ENCODE measurements at places on chromosomes 2 and 18. TPM values are rescaled to one million over a fixed set of nuclear protein-coding genes. Genes with fewer than 3 reads are reported as not detected.
A peak's percentile ranks its signal among the peaks of the same experiment; 100 is the strongest.

The DUSP2 gene
- total RNA-seq, result 57.5 TPM

The DLX1 gene
- not detected for total RNA-seq

GRCh38 chr2:72830273-72830672, 4.4 kb upstream of the EXOC6B start:
- H3K4me3 ChIP-seq, result no peak overlapping the region
- H3K36me3 ChIP-seq, result no peaks in the 10 kb centered on the region
- no peak for DNase-seq
- no peak overlapping the region for H3K27ac ChIP-seq

DNA sequence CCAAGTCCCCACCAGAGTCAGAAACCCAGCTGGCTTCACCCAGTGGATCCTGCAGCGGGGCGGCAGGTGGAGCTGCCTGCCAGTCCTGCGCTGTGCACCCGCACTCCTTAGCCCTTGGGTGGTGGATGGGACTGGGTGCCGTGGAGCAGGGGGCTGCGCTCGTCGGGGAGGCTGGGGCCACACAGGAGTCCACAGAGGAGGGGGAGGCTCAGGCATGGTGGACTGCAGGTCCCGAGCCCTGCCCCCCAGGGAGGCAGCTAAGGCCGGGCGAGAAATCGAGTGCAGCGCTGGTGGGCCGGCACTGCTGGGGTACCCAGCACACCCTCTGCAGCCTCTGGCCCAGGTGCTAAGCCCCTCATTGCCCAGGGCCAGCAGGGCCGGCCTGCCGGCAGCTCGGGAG, 144.6 kb upstream of the MGAT5 start:
- no peak overlapping the region for H3K27ac ChIP-seq
- H3K27me3 ChIP-seq, result no peaks in the 10 kb centered on the region
- no peaks in the 10 kb centered on the region for H3K36me3 ChIP-seq
- H3K4me1 ChIP-seq, result no peaks in the 10 kb centered on the region
- no peak overlapping the region for H3K4me3 ChIP-seq

The SERPINB11 gene
- not detected for total RNA-seq

DNA sequence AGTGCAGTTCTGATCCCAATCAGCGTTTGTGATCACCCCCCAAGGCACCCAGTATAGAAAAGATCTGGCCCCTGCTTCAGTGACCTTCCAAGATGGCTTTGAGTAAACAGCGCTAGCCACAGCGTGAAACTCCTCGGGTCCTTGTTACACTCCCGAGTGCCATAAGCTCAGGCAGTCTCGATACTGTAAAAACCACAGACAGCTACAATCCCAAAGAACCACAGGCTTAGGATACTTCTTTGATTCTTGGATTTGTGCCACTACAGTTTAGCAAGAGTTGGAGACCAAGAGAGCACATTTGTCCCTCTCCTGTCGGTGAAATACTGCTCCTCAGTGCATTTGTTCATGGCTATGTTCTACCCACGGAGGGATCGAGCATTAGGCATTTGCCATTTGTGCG, 352.5 kb upstream of the ZNF521 start:
- no peaks in the 10 kb centered on the region for H3K27me3 ChIP-seq
- no peak overlapping the region for H3K27ac ChIP-seq
- no peak overlapping the region for H3K4me3 ChIP-seq
- DNase-seq, result no peak
- H3K36me3 ChIP-seq, result no peaks in the 10 kb centered on the region
- no peaks in the 10 kb centered on the region for H3K4me1 ChIP-seq

The ECEL1 gene
- total RNA-seq, result 0.48 TPM

DNA sequence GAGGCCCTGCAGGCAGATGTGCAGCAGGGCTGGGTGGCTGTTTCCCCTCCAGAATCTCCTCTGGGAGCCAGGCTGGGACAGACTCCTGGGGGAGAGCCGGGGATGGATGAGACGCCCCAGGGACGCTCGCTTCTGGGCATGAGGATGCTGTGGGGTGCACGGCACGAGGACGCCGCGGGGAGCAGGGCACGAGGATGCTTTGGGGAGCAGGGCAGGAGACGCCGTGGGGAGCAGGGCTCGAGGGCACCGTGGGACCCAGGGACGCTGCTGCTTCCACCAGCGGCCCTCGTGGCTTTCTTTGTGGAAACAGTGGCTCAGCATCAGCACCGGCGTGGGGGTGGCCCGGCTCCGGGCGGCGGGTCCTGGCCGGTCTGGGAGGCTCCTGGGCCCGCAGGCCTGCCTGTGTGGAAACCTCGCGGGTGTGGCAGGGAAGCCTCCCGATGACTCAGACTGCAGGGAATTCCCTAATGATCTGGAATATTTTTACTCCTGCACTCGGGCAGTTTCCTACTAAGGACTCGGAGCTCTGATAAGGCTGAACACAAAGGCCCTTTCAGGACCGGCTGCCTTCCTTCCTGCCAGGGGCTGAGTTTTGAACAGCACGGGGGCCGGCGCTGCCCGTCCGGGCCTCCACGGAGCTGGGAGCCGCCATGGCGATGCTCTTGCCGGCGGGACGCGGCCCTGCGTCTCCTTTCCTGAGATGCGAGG, 62.6 kb downstream of the NFATC1 start:
- H3K27ac ChIP-seq, result peak overlapping the region; percentile 25
- H3K36me3 ChIP-seq, result no peaks in the 10 kb centered on the region
- no peaks in the 10 kb centered on the region for H3K27me3 ChIP-seq
- peaks cover 4% of the 10 kb centered on the region for H3K4me1 ChIP-seq

The TM4SF20 gene
- total RNA-seq, result not detected

The GCG gene
- not detected for total RNA-seq

DNA sequence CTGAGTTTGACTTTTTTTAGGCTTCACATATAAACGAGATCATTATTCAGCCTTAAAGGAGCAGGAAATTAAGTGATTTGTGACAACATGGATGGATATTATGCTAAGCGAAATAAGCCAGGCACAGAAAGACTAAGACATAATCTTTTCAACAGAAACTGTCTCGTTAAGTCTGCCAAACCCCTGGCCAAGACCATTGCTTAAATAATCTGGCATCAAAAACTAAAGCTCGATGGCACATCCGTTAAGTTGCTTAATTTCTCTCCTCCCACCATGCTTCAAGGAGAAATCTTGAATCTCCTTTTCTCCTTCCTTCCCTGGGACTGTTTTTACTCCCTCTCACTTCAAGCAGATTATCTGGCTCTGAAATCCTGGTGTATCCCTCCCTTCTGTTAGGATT, 140.3 kb downstream of the GALNT14 start:
- H3K4me3 ChIP-seq, result no peak overlapping the region
- H3K36me3 ChIP-seq, result no peaks in the 10 kb centered on the region
- H3K4me1 ChIP-seq, result no peaks in the 10 kb centered on the region
- no peak overlapping the region for H3K27ac ChIP-seq

- no peak overlapping the region for H3K27ac ChIP-seq
- H3K4me1 ChIP-seq, result no peaks in the 10 kb centered on the region
- no peaks in the 10 kb centered on the region for H3K36me3 ChIP-seq
- H3K27me3 ChIP-seq, result no peaks in the 10 kb centered on the region
These were observed 106.7 kb upstream of the PELI1 start for GRCh38 chr2:64250751-64251423.

- H3K4me1 ChIP-seq, result no peaks in the 10 kb centered on the region
- H3K27ac ChIP-seq, result no peak overlapping the region
- DNase-seq, result no peak
- H3K27me3 ChIP-seq, result no peaks in the 10 kb centered on the region
- no peak overlapping the region for H3K4me3 ChIP-seq
These were observed 46.2 kb upstream of the CAB39 start for GRCh38 chr2:230666446-230666845.

- H3K27ac ChIP-seq, result no peak overlapping the region
- H3K36me3 ChIP-seq, result no peaks in the 10 kb centered on the region
- no peaks in the 10 kb centered on the region for H3K27me3 ChIP-seq
- DNase-seq, result no peak
These were observed 1142.1 kb downstream of the CNTNAP5 start for GRCh38 chr2:125167152-125167551.

DNA sequence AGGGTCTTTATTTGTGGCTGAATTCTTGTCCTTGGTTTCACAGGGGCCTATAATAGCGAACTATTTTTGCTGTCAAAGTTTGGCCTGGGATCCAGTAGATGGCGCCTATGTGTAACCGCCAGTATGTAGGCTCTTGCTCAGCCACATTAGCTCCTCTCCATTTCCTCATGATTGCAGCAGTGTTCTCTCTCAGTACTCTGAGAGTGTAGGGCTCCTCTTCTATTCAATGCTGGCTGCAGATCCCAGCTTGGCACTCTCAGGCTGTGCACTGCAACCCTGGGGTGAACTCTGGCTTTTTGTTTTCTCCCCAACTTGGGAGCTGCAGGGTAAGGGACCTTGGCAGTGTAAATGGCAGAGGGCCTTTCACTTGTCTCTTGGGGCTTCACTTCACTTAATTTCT, 344.6 kb upstream of the CHAC2 start:
- H3K4me3 ChIP-seq, result no peak overlapping the region
- no peaks in the 10 kb centered on the region for H3K4me1 ChIP-seq
- H3K36me3 ChIP-seq, result no peaks in the 10 kb centered on the region
- no peaks in the 10 kb centered on the region for H3K27me3 ChIP-seq
- DNase-seq, result no peak
- H3K27ac ChIP-seq, result no peak overlapping the region

DNA sequence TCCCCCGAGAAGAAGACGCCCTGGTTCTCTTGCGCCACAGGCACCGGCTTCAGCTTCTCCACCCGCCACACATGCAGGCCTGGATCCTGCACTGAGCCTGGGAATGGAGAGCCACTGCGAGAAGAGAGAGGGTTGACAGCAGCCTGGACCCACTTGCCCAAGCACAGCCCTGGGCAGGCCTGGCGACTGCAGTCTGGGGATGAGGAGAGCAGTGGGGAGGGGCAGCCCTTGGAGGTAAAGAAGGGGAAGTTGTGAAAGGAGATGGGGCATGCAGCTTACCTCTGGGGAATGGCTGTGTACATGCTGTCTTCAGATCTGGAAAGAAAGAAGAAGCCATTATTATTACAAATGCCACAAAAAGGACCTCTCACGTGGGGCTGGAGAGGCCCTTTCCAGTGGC, 8.3 kb downstream of the CAPG start:
- H3K36me3 ChIP-seq, result no peaks in the 10 kb centered on the region
- H3K27ac ChIP-seq, result no peak overlapping the region
- no peaks in the 10 kb centered on the region for H3K4me1 ChIP-seq

The DLGAP1 gene
- 17.6 TPM for total RNA-seq

- H3K4me3 ChIP-seq, result no peak overlapping the region
- H3K36me3 ChIP-seq, result no peaks in the 10 kb centered on the region
- H3K27me3 ChIP-seq, result no peaks in the 10 kb centered on the region
- DNase-seq, result no peak
- no peaks in the 10 kb centered on the region for H3K4me1 ChIP-seq
- no peak overlapping the region for H3K27ac ChIP-seq
These were observed 29.5 kb downstream of the METTL8 start for GRCh38 chr2:171404261-171404660.

The MREG gene
- total RNA-seq, result 30.1 TPM

DNA sequence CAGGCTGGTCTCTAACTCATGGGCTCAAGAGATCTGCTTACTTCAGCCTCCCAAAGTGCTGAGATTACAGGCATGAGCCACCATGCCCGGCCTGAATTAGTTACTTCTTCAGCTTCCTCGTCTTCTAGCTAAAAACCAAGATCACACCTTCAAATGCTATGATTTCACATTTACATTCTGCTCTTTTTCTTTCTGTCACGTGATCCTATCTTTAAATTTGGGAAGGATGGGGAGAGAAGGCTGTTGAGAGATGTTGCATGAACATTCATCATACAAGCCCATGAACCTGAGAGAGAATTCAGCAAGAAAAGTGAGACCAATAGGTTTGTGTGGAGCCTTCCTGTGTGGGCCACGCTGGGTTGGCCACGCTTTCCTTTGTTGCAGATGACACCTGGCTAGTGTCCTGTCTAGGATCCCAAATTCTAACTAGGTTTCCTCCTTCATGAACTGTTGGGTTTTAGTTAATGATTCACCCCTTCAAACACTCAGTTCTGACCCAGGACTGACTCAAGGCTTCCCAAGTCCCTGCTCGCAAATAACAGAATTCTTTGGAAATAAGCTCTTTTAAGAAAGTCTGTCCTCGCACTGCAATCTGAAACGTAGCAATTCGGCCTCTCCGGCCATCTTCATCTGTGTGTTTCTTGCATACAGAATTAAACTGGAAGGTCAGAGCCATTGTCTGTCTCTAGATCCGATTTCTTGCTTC, 57.3 kb upstream of the CREB1 start:
- no peak overlapping the region for H3K4me3 ChIP-seq
- no peaks in the 10 kb centered on the region for H3K36me3 ChIP-seq
- no peaks in the 10 kb centered on the region for H3K27me3 ChIP-seq
- no peak overlapping the region for H3K27ac ChIP-seq
- H3K4me1 ChIP-seq, result no peaks in the 10 kb centered on the region
- DNase-seq, result no peak

The RAMP1 gene
- total RNA-seq, result 25.9 TPM

- no peaks in the 10 kb centered on the region for H3K27me3 ChIP-seq
- no peaks in the 10 kb centered on the region for H3K36me3 ChIP-seq
- no peak overlapping the region for H3K27ac ChIP-seq
- no peak overlapping the region for H3K4me3 ChIP-seq
- H3K4me1 ChIP-seq, result no peaks in the 10 kb centered on the region
These were observed 33.9 kb upstream of the TBC1D8 start for GRCh38 chr2:101185085-101185484.

GRCh38 chr2:129396980-129397599, 582.4 kb upstream of the RAB6C start:
- H3K27ac ChIP-seq, result no peak overlapping the region
- no peaks in the 10 kb centered on the region for H3K4me1 ChIP-seq
- no peak for DNase-seq
- H3K36me3 ChIP-seq, result no peaks in the 10 kb centered on the region
- H3K27me3 ChIP-seq, result no peaks in the 10 kb centered on the region

- H3K36me3 ChIP-seq, result no peaks in the 10 kb centered on the region
- no peaks in the 10 kb centered on the region for H3K27me3 ChIP-seq
- no peak overlapping the region for H3K27ac ChIP-seq
- H3K4me1 ChIP-seq, result no peaks in the 10 kb centered on the region
- DNase-seq, result no peak
These were observed 56.4 kb downstream of the SCN2A start for GRCh38 chr2:165295643-165296042.

The AAK1 gene
- total RNA-seq, result 44.9 TPM

- no peaks in the 10 kb centered on the region for H3K36me3 ChIP-seq
- H3K4me1 ChIP-seq, result no peaks in the 10 kb centered on the region
- no peak overlapping the region for H3K27ac ChIP-seq
- H3K27me3 ChIP-seq, result no peaks in the 10 kb centered on the region
- no peak overlapping the region for H3K4me3 ChIP-seq
These were observed 121.8 kb downstream of the MAIP1 start for GRCh38 chr2:200077210-200077650.

- no peak for DNase-seq
- no peak overlapping the region for H3K4me3 ChIP-seq
- no peaks in the 10 kb centered on the region for H3K36me3 ChIP-seq
- H3K27me3 ChIP-seq, result no peaks in the 10 kb centered on the region
- no peaks in the 10 kb centered on the region for H3K4me1 ChIP-seq
- no peak overlapping the region for H3K27ac ChIP-seq
These were observed 496.9 kb upstream of the VRK2 start for GRCh38 chr2:57549642-57550102.

The PSTPIP2 gene
- total RNA-seq, result 14.7 TPM

The ACVR1 gene
- total RNA-seq, result 31.5 TPM

GRCh38 chr18:28005164-28005563, 171.8 kb downstream of the CDH2 start:
- no peak overlapping the region for H3K4me3 ChIP-seq
- no peak overlapping the region for H3K27ac ChIP-seq
- DNase-seq, result no peak
- no peaks in the 10 kb centered on the region for H3K36me3 ChIP-seq
- no peaks in the 10 kb centered on the region for H3K4me1 ChIP-seq

- H3K27me3 ChIP-seq, result no peaks in the 10 kb centered on the region
- no peaks in the 10 kb centered on the region for H3K36me3 ChIP-seq
- no peaks in the 10 kb centered on the region for H3K4me1 ChIP-seq
- H3K27ac ChIP-seq, result peak overlapping the region; percentile 10
- no peak for DNase-seq
These were observed 93.8 kb downstream of the ITGB1BP1 start for GRCh38 chr2:9329497-9329896.

The NCKAP5 gene
- 10.5 TPM for total RNA-seq

Data from breast epithelium (tissue), 4 donors.